Nasal cavity respiratory epithelium epithelial cell of viscerocranial mucosa (primary cell): ENCODE measurements at places on chromosomes 3 and 15. TPM values are rescaled to one million over a fixed set of nuclear protein-coding genes. Genes with fewer than 3 reads are reported as not detected.

SLC22A14 gene
- total RNA-seq, result 0.34 and 0.57 TPM in 2 replicates

ROPN1 gene
- not detected in 2 replicates for total RNA-seq

HRG gene
- total RNA-seq, result not detected in 2 replicates

ARGFX gene
- not detected in 2 replicates for total RNA-seq

SEMA3F gene
- 37.3 and 205 TPM in 2 replicates for total RNA-seq

SEMA6D gene
- 1.0 and 1.2 TPM in 2 replicates for total RNA-seq

KLHL40 gene
- total RNA-seq, result not detected in 2 replicates

CX3CR1 gene
- total RNA-seq, result 0.07 TPM in 1 of 2 replicates, not detected in the other

AMOTL2 gene
- 83.3 and 153 TPM in 2 replicates for total RNA-seq

KIF15 gene
- total RNA-seq, result 0.50 and 0.68 TPM in 2 replicates

CLRN1 gene
- not detected in 2 replicates for total RNA-seq

CDCP1 gene
- total RNA-seq, result 141 and 146 TPM in 2 replicates

TMEM42 gene
- total RNA-seq, result 11.9 and 15.7 TPM in 2 replicates

GPR149 gene
- total RNA-seq, result not detected in 2 replicates

HMG20A gene
- 21.2 and 29.3 TPM in 2 replicates for total RNA-seq

CADM2 gene
- total RNA-seq, result 0.28 TPM in 1 of 2 replicates, not detected in the other

BOC gene
- 0.34 and 1.1 TPM in 2 replicates for total RNA-seq

IL5RA gene
- total RNA-seq, result not detected in 2 replicates

GOLGA6A gene
- under 0.01 and 0.07 TPM in 2 replicates for total RNA-seq

ZCWPW2 gene
- total RNA-seq, result 0.34 and 0.78 TPM in 2 replicates

AGBL1 gene
- total RNA-seq, result not detected in 2 replicates

GPR160 gene
- 0.64 and 1.0 TPM in 2 replicates for total RNA-seq

CAPN7 gene
- 47.2 and 49.7 TPM in 2 replicates for total RNA-seq

HESX1 gene
- 0.43 and 0.68 TPM in 2 replicates for total RNA-seq

SH2D7 gene
- total RNA-seq, result not detected in 2 replicates

CFAP100 gene
- not detected in 2 replicates for total RNA-seq

RYR3 gene
- under 0.01 and 0.14 TPM in 2 replicates for total RNA-seq

PRSS50 gene
- under 0.01 TPM in 1 of 2 replicates, not detected in the other for total RNA-seq

CADPS gene
- total RNA-seq, result 0.14 TPM in 1 of 2 replicates, not detected in the other

HGD gene
- 0.28 and 0.34 TPM in 2 replicates for total RNA-seq

ABHD17C gene
- 25.6 and 45.4 TPM in 2 replicates for total RNA-seq

CFAP92 gene
- total RNA-seq, result 0.34 and 0.36 TPM in 2 replicates
